ENCODE measurements at places on chromosomes 7 and 10.

GRCh38 chr10:29576681-29577080 is 58.1 kb downstream of the SVIL start:
- H3K27me3 ChIP-seq: no peaks in the 10 kb centered on the region
- H3K4me1 ChIP-seq: no peaks in the 10 kb centered on the region
- H3K36me3 ChIP-seq: peaks cover 3% of the 10 kb centered on the region
- no peak overlapping the region for H3K4me3 ChIP-seq

DNA sequence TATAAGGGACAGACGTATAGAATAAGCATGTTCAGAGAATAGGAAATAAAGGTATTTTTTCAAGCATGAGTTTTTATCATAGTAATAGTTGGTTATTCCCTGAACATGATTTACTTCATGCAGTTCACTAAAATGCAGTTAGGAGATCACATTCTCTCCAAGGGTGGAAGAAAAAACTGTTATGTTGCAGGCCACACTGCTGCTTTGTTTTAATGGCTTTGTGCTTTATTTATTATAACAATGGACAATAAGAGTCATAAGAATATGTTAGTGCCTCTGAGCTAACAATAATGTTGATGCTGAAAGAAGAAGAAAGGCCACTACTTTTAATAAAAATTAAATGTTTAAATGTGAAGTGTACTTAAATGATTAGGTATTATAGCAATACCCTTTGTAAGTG is 78.5 kb upstream of the GATAD1 start:
- no peak overlapping the region for H3K27ac ChIP-seq
- peaks cover 30% of the 10 kb centered on the region for H3K36me3 ChIP-seq
- no peak overlapping the region for H3K4me3 ChIP-seq
- H3K4me1 ChIP-seq: no peaks in the 10 kb centered on the region
- no peak for DNase-seq

DNA sequence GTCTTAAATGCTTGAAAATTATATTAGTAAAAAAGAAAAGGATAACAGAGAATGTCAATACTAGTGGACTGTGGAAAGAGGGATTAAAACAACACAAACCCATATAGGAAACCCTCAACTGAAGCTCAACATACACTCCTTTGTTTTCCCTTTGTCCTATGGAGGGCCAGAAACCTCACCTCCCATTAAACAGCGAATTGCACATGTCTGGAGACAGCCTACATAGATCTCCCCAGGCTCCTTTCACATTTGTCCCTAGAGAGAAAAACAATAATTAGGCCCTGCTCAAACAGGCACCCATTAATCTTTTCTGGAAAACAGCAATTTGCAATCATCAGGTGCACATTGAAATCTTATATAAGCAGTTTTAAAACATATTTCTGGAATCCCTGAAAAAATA is 87.6 kb upstream of the SEMA3D start:
- DNase-seq: no peak
- no peak overlapping the region for H3K27ac ChIP-seq
- H3K27me3 ChIP-seq: no peaks in the 10 kb centered on the region
- no peak overlapping the region for H3K4me3 ChIP-seq

GRCh38 chr7:69189406-69189805 is 408.9 kb upstream of the AUTS2 start:
- no peak for DNase-seq
- H3K4me1 ChIP-seq: no peaks in the 10 kb centered on the region
- no peaks in the 10 kb centered on the region for H3K27me3 ChIP-seq
- no peak overlapping the region for H3K27ac ChIP-seq

- H3K27me3 ChIP-seq: no peaks in the 10 kb centered on the region
- DNase-seq: no peak
- no peaks in the 10 kb centered on the region for H3K4me1 ChIP-seq
These were observed 905.7 kb upstream of the ZNF722 start for GRCh38 chr7:63092951-63093350.

DNA sequence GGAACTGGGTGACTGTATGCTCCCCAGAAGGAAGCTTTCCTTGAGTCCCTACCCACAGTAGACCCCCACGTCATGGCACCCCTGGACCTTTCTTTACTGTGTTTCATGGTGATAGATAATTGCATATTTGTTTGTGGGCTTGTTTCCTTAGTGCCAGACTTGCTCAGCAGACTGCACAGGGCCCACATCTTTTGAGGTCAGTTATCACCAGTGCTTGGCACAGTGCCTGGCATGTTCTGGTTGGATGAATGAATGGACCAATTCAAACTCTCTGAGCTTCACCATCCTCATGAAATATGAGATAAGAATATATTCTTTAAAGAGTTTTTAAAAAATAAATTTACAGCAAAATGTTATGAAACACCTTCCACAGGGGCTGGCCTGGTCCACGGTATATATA is 78.4 kb upstream of the EMX2 start:
- no peaks in the 10 kb centered on the region for H3K4me1 ChIP-seq
- no peak for DNase-seq

DNA sequence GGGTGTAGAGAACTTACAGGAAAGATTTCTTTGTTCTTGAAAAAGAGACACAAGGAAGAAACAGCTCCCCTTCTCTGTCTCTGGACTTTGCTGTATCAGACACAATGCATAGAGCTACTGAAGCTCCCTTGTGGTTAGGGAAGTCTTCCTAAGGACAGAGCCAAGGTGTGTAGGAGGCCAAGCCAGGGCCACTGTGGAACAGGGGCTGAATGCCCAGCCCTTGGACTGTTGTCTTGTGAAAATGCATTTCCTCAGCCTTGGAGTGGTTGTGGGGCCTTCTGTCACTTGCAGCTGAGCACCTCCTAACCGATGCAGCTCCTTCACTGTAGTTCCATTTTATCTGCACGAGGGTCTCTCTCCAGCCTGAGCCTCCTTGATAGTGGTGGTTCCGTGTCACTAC is 353.4 kb downstream of the CCSER2 start:
- H3K36me3 ChIP-seq: no peaks in the 10 kb centered on the region
- no peaks in the 10 kb centered on the region for H3K27me3 ChIP-seq
- no peak overlapping the region for H3K4me3 ChIP-seq

DNA sequence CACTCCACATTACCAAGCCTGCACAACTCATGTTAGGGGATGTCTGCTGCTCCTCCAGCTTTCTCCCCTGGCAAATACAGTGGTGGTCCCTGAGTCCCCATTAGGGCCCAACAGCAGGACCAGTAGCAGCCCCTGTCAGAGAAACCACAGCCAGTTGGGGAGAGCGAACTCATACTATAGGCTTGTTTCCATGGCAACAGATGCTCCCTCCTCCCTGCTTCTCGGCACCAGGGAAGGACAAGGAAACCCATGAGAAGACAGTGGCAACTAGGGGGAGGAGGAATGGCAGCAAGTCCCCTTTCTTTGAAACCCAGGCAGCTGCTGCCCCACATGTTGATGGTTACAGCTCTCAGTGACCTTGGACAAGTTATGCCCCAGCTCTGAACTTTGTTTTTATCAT is 326.4 kb downstream of the KCNMA1 start:
- no peak overlapping the region for H3K27ac ChIP-seq
- no peaks in the 10 kb centered on the region for H3K4me1 ChIP-seq
- no peaks in the 10 kb centered on the region for H3K27me3 ChIP-seq
- no peak for DNase-seq
